ENCODE measurements at places on chromosomes 5 and 9.

GRCh38 chr5:922436-923280, 30.0 kb downstream of the TRIP13 start:
- no peak for DNase-seq

DNA sequence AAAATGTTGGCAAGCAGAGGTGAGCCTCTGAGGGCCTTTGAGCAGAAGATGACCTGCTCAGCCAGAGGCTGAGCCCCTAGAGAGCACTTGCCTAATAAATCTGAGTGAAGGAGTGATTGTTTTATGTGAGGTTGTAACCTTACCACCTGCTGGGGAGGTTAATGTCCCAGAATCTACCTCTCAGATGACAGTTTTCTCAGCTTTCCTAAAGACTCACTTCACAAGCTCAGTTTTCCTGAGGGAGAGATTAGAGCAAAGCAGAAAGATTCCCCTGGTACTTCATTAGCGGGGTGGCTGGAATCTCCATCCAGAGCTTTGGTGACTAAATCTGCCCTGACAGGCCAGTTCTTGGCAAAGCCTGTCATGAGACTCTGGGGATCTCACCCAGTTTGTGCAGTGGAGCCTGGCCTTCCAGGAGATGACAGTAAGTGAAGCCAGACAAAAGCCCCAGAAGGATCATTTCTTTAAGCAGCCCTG, 48.8 kb upstream of the GALNT10 start:
- DNase-seq, result no peak

- DNase-seq, result no peak
Measured at GRCh38 chr9:32706725-32707100, 71.2 kb upstream of the TAF1L start.

- no peak for DNase-seq
Measured at GRCh38 chr9:8555762-8556500, 756.4 kb upstream of the DMAC1 start.

- DNase-seq, result no peak
Measured at GRCh38 chr5:17358031-17358430, 140.0 kb upstream of the TAF11L2 start.

All from H4 (cell line).